ENCODE measurements at places on chromosomes 3 and 15.

DNA sequence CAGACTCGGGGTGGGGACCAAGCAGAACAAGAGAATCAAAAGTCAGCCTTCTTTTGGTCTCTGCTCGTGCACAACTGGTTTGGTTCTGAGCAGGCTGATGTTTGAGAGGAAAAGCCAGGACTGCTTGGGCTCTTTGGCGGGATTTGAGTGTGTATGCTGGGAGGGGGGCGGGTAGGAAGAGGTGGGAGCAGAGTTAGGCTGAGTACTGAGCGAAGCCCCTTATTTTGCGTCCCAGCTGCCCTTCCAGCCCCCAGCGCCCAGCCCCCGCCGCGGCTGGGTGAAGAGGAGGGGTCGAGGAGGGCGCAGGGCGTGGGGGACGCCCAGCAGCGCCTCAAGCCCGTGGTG lies 153.5 kb upstream of the GOLIM4 start:
- DNase-seq, result peak; percentile 5

DNA sequence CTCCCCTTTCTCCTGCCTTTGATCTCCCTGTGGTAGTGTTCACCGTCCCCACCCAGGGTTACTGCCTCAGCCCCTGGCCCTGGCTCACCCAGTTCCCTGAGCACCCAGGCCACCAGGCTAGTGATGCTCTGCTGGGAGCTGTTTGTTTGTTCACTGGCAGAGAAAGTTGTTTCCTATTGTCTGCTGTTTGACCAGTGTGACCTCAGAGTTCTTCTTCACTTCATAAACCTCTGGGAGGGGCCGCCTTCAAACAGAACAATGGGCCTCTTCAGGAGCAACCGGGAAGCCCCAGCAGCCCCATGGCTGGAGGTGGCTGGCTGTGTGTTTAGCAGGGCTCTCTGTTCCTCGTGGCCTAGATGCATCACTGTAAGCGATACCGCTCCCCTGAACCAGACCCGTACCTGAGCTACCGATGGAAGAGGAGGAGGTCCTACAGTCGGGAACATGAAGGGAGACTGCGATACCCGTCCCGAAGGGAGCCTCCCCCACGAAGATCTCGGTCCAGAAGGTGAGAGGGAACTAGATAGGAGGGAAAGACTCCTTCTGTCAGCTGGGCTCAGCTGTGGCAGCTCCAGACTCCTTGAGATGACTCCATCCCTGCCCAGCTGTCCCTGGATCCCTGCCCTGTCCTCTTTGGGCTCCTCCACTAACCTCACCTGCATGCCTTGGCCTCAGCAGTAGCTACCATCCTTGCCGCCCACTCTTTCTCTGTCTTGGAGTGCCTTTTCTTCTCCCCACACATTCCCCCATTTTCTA lies 3.4 kb downstream of the CLK3 start:
- no peak for DNase-seq

DNA sequence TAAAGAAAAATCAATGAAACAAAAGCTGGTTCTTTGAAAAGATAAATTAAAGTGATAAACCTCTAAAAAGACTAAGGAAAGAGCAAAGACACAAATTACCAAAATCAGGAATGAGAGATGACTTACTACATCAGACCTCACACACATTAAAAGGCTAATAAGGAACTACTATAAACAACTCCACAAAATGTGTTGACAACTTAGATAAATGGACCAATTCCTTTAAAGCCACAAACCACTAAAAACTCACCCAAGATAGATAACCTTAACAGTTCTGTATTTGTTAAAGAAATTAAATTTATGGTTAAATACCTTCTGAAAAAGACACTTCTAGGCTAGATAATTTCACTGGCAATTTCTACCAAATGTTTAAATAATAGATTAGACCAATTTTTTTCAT lies 170.4 kb downstream of the SMAD6 start:
- peak; percentile 23 for DNase-seq

DNA sequence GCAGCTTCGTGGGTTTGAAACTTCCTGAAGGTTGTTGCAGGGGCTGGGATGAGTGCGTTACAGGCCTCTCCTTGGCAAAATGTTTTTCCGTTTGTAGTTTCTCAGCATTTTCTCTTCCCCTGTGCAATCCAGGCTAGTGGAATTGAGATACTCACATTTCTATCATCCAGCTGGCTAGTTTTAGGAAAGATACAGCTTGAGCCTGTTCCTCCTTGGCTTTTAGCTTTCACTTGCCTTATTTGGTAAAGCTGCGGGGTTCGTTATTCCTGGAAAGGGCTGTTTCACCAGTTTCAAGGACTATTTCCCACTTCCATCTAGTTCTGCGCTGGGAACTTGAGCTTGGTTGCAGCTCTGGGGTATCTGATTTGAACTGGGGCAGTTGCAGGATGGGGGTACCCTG lies 90.3 kb downstream of the ITPR1 start:
- DNase-seq, result peak; percentile 27

DNA sequence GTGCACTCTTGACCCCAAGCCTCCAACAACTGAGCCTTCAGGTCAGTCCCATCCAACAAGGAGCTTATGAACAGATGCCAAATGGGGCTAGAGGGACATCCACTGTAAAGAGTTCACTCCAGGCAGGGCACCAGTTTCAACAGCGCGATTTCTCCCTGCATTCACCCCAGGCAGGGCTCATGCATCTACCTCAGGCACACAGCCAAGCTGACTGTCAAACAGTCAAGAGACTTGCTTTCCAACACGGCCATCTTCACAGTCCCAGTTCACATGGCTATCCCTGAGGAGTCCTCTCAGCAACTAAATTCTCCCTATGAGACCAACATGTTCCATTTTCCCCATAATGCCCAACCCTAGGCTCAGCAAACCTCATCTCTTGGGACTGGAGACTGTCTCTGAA lies 17.7 kb downstream of the SLC25A20 start:
- DNase-seq, result no peak

GRCh38 chr3:35544976-35545375 lies 94.3 kb upstream of the ARPP21 start:
- no peak for DNase-seq

GRCh38 chr3:158097081-158097592 lies 9.1 kb downstream of the SHOX2 start:
- no peak for DNase-seq

DNA sequence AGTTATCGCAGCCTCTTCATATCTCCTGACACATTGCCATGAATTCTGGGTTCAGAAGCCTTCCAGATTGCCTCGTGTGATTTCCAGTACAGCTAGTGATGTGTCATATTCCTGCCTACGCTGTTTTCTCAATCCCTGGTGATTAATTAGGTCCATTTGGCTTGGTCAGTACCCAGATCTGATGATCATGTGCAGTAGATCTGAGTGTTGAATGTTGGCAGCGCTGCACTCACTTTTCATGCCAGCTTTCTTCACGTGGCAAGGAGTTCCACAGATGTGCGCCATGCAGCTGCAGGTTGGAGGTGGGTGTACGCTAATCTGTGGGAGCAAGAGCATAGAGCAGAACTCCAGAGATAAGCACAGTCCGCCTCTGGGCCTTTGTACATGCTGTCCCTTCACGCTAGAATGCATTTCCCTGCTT lies 86.9 kb upstream of the COL6A5 start:
- DNase-seq, result peak; percentile 98

DNA sequence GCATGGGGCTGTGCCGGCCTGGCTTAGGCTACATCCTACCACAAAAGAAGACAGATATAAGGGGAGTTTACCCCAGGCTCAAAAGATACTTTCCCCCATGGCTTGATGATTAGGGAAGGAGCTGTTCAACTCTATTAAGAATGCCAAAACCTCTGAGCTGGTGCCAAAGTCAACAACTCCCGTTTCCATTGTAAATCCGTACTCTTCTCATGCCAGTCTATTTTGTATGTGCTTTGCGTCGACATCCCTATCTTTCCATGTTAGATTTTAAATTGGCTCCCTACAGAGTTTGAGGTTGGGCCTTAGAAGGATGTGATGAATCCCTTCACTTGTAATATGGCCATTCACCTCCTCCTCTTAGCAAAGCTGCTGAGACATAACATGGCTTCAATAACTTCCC lies 46.9 kb downstream of the RLBP1 start:
- DNase-seq, result no peak

DNA sequence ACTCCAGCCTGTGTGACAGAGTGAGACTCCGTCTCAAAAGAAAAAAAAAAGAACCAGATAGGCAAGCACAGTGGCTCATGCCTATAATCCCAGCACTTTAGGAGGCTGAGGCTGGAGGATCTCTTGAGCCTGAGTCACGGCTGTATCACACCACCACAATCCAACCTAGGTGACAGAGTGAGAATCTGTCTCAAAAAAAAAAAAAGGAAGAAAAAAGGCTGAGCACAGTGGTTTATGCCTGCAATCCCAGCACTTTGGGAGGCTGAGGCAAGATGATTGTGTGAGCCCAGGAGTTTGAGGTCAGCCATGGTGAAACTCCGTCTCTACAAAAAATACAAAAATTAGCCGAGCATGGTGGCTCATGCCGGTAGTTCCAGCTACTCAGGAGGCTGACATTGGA lies 5.6 kb upstream of the NICN1 start:
- no peak for DNase-seq

DNA sequence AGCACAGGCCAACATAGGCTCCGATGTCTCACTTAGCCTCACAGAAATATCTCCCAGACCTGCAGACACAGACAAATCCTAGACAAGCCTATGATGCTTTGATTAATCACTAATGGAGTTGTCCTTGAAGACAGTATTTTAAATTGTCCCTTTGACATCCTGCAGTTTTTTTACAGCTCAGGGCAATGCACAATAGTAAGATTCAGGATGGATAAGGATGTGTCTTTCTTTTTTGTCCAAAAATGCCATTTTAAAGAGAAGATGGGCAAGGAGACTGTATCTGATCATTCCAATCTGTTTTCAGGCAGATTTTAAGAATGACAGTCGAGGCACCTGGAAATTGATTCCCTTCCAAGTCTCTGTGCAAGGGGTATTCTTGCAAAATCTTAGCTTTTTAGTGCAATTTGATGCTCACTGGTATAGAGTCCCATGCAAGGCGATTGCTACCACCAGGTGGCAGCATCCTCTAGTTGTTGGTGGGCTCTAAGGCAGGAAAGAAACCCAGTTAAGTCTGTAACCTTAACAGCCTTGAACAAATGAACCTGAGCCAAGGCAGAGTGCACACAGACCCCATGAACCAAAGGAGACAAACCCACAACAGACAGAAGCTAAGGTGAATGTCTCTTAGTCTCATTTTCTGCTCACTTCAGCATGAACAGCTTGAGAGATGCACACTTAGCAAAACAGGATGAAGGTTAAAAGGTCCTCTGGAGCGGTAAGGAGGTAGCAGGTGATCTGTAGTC lies 51.2 kb upstream of the MINAR1 start:
- DNase-seq, result peak; percentile 76

- peak; percentile 92 for DNase-seq
Measured at GRCh38 chr3:122793568-122794416, at the start of gene HSPBAP1. Gene HSPBAP1 (minus strand): TSS chr3:122793831. CDS start chr3:122793680, 151 bp downstream.

- DNase-seq, result no peak
Measured at GRCh38 chr3:135226057-135226456, 431.0 kb downstream of the EPHB1 start.

DNA sequence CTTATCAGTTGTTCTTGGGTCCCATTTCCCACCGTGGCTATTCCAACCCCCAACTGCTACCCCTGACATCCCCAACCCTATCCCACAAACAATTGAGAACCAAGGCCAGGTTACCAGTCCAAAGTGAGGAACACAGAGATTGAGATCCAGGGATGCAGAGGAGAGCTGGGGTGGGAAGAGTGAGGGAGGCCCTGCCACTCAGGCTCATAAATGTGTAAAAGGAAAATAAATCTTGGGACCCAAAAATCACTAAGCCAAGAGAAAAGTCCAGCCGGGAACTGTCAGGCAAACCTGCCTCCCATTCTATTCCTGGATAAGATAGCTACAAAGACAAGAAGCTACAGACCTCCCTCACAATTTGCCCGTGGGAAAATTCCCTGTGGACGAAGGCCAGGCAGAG lies 101.1 kb upstream of the DLG1 start:
- DNase-seq, result no peak

DNA sequence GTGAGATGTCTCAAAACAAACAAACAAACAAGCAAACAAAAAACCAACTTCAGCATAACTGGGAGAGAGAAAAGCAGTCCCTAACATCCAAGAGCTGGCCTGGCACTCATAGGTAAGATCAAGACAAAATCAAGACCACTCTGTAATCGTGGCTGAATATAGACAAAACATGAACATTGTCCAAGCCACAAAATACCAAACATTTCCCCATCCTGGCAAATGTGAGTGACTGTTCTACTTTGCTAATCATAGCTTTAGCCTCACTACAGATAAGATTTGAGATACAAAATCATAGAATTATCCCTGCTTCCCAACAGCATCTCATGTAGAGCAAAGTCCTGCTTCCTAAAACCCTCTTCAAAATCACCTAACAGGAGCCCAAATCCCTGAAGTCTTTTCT lies 116.7 kb upstream of the PRTG start:
- no peak for DNase-seq

DNA sequence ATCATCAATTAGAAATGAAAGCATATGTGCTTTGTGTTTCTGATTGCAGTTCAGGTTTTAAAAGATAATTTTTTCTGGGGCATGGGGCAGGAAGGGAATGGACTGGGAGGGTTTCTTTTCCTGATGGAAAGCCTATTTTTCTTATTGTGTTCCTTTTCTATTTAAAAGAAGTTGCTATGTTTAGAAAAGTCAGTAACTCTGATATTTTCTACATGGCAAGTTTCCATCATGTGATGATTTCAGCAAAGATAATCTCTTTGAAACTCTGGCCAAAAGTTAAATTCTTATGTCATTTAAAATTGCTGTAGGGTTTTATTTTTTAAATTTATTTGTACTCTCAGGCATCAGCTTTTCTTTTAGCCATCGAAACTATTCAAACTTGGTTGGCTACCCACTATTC lies 601.2 kb downstream of the FOXP1 start:
- peak; percentile 63 for DNase-seq

GRCh38 chr3:196525141-196525540 lies 10.0 kb upstream of the SMCO1 start:
- DNase-seq, result no peak

- DNase-seq, result no peak
Measured at GRCh38 chr3:144482876-144483275, 511.3 kb downstream of the DIPK2A start.

DNA sequence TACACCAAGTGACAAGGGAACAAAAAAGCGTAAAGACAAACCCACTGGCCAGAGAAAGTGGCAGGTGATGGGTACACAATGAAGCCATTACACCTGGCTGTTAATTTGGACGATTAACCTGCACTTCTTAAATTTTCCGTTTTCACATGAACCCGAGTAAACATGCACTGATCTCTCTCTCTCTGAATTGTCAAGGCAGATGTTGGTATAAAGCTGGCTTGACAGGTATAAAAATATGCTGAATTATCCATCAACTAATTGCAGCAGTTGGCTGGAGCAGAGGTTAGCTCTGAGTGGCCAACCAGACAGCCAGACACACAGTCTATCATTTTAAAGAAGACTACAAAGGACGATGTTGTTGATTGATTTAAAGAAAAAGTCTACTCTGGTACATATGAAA lies 561.7 kb upstream of the ALCAM start:
- DNase-seq, result no peak

GRCh38 chr3:17592956-17593355 lies 149.5 kb downstream of the TBC1D5 start:
- no peak for DNase-seq

Measured in fibroblast of mammary gland (primary cell).